ENCODE measurements at places on chromosomes 4 and X. TPM values are rescaled to one million over a fixed set of nuclear protein-coding genes. Genes with fewer than 3 reads are reported as not detected.

The GSX2 gene
- 1.8 TPM for total RNA-seq

The POU4F2 gene
- total RNA-seq: 1.9 TPM

The PNMA3 gene
- total RNA-seq: 35.0 TPM

The PRPS2 gene
- total RNA-seq: 331 TPM

DNA sequence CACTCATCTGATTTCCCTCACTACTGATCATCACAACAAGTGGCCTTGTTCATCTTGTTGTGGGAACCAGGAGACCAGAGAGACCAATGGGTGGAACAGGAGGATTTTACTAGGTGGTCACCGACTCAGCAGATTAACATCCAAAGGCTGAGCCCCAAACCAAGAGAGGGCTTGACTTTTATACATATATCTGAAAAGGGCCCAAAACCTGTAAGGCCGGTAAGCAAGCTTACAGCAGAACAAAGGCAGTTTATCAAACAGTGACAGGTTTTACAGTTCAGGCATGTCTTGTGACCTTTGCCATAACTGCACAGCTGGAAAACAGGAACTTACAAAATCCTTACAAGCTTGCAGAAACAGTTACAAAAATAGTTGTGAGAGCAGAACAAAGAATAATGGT is 195.9 kb downstream of the OR13H1 start:
- DNase-seq: no peak

DNA sequence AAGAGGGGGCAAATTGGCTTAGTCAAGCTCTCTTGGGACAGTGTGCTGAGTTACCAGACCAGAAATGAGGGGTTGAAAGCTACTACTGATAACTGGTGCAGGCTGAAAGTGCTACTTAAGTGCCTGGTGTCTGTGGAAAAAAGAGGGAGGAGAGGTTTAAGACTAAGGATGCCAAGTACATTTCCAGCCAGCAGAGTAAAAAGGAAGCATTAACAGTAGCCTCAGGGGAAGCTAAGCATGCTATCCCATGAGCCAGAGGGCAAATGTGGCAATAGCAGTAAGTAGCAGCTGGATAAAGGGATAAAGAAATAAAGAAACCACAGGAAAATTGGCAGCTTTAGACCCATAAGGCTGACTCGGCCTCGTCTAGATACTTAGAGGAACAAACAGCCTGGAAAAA is 196.3 kb upstream of the MAB21L2 start:
- no peak for DNase-seq

GRCh38 chrX:131671735-131672134 is 127.9 kb downstream of the OR13H1 start:
- DNase-seq: peak; percentile 49

- no peak for DNase-seq
These were observed 71.0 kb downstream of the TMA16 start for GRCh38 chr4:163565226-163566135.

DNA sequence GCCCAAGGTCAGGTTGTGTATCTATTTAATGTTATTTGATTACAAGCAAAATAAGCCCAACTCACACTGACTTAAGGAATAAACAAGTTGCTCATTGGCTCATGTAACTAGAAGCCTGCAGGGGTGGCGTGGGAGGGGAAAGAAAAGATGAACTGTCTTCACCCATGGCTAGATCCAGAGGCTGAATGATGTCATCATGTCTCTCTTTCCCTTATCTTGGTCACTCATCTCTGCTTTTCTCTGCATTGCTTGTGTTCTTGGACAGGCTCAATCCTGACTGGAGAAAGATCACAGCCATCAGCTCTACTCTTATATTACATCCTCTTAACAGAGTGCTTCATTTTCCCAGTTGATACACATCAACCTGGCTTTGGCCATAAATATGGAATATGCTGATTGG is 290.0 kb upstream of the DIAPH2 start:
- peak; percentile 15 for DNase-seq

DNA sequence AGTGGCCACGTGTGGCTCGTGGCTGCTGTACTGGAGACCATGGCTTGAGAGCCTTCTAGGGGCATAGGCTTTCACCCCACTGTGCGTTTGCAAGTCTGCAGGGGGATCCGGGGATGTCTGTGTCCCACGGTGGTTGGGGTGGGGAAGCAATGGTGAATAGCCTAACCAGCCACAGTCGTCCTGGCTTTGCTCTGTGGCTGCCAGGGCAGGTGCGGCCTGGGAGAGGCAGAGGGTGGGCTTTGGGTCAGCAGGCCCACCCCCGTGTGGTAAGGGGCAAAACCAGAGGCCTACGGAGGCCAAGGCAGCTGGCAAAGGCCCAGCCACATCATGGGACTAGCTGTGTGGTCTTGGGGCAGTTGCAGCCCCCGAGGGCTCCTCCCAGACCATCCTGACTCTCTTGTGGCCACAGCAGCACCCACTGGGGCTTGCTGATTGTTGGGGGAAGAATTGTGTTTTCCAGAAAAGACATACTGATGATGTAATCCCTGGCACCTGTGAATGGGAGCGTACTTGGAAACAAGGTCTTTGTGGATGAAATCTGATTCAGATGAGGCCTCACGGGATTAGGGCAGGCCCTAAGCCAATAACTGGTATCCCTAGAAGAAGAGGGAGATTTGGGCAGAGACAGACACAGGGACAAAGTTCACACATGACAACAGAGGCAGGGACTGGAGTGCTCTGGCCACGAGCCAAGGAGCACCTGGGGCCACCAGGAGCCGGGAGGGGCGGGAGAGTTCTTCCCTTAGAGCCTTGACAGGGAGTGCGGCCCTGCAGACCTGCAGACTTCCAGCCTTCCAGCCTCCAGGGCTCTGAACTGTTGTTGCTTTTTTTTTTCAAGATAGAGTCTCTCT is 2.9 kb downstream of the CPZ start:
- DNase-seq: no peak

Measured in testis (tissue), 5 donors.